NCI-H2227 treated with DMSO at 0.1 percent for 48 hours (cell line): ENCODE measurements at places on chromosomes 11 and 22.

DNA sequence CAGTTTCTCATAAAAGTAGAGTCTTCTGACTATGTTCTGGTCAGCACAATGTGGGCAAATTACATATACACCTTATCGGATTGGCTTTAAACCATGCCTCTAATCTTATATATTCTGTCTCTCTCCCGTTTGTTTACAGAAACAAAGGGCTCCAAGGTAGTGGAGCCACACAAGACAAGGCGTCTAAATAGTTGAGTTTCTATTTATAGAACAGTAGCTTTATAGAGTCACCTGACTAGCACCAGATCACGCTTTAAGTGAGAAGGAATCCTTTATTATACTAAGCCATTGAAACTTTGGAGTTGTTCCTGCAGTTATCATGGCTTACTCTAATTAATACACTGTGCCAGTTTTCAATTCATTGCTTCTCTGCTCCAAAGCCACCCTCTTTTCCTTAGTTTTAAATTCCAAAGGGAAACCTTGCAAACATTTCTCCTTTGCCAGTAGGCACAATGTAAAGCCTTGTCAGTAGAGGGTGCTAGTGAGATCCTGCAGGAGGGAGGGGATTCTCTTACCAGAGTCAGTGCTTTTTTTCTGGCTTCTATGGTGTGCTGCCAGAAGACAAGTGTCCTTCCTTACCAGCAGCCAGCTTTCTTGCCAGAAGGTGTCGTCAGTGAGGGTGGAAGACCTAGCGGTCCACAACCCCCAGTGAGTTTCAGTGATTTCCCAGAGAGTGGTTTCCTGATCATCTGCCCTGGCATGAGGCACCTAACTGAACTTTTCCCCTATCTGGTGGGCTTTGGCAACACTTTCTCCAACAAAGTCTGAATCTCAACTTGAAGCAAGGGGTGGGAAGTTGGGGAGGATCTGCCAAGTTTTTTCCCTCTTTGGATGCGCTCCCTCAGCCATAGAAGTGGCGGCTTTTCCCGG, 71.7 kb downstream of the RAB38 start:
- DNase-seq: no peak

DNA sequence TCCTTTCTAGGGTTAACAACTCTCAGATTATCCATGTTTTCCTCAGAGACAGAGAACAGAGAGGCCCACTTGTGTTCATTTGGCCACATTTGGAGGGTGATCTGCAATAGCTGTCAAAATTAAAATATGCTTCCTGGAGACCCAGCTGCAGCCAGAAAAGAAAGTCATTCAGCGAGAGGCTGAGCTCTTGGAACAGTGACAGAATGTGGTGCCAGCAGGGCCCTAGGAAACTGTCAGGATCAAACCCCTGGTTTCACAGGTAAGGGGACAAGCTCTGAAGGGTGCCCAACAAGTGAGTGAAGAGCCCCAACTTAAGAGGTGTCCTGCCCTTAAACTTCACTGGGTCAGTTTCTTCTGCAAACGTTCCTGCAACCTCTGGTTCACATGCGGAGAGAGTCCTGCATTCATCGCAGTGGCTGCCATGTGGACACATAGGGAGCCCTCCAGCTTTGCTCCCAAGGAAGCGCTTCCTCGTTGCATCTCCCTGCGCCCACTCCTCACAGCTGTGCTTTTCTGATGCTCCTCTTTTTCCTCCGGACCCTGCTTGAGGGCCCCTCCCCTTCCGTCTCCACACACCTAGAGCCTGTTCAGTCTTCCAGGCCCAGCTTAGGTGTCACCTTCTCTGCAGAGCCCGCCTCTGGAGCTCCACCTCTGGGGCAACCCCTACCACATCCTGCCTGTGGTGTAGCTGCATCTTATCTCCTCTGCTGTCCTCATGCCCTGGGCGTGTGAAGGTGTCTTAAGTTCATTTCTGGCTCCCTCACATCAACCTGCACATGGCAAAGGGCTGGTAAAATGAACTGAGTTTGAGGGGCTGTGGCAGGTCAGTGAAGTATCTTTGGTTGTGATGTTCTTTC, 3.9 kb downstream of the UCP3 start:
- no peak for DNase-seq

GRCh38 chr11:75563978-75564552, 2.0 kb downstream of the SERPINH1 start:
- DNase-seq: peak; percentile 39

GRCh38 chr11:68632802-68633201, 51.5 kb upstream of the GAL start:
- DNase-seq: peak; percentile 61

DNA sequence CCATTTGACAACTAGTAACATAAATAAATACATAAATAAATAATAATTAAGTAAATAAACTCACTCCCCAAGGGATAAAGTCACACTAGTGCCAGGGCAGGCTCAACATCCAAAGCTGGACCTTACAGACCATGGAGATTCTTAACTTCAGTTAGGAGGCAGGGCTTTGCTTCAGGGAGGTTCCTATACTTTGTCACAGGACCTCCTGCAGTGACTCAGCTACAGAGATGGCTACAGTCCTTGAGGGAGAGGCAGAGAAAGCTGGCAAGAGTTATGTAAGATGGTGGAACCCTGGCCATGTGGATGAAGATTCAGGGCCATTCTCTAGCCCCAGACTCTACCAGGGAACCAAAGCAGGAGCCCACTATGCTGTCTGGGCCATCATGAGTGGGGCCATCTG, 74.1 kb upstream of the CADM1 start:
- no peak for DNase-seq
